Gastrocnemius medialis (tissue), 4 donors: ENCODE measurements at places on chromosomes 16 and 17. TPM values are rescaled to one million over a fixed set of nuclear protein-coding genes. Genes with fewer than 3 reads are reported as not detected.

DNA sequence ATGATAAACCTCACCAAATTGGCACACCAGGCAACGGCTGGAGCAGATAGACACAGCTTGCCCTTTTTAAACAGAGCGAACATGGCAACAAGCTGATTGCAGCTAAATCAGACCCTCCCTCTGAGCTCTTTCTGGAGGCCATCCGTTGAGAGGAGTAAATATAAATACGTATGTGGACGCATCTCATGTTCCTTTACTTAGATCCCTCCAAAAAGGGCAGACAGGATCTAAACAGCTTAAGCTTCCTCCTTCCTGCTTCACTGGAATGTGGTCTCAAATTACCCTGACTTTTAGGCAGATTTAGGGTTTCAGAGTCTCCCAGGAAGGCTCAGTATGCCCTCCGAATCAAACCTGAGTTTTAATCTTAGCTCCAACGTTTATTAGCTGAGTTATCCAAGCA, 204.7 kb upstream of the GOT2 start:
- H3K36me3 ChIP-seq: no peaks in the 10 kb centered on the region
- H3K27me3 ChIP-seq: no peaks in the 10 kb centered on the region
- no peak for DNase-seq
- no peaks in the 10 kb centered on the region for H3K4me1 ChIP-seq

GRCh38 chr17:40074871-40075200, 12.1 kb downstream of the THRA start:
- no peak for DNase-seq
- no peaks in the 10 kb centered on the region for H3K27me3 ChIP-seq
- H3K4me3 ChIP-seq: no peak overlapping the region
- H3K4me1 ChIP-seq: peaks cover 73% of the 10 kb centered on the region

The HBA2 gene
- total RNA-seq: 182 TPM

- no peak for DNase-seq
- H3K4me3 ChIP-seq: no peak overlapping the region
- no peak overlapping the region for H3K27ac ChIP-seq
- H3K36me3 ChIP-seq: no peaks in the 10 kb centered on the region
- H3K4me1 ChIP-seq: no peaks in the 10 kb centered on the region
- no peaks in the 10 kb centered on the region for H3K27me3 ChIP-seq
Observed at GRCh38 chr17:28057731-28058246, 15.3 kb downstream of the NLK start.

DNA sequence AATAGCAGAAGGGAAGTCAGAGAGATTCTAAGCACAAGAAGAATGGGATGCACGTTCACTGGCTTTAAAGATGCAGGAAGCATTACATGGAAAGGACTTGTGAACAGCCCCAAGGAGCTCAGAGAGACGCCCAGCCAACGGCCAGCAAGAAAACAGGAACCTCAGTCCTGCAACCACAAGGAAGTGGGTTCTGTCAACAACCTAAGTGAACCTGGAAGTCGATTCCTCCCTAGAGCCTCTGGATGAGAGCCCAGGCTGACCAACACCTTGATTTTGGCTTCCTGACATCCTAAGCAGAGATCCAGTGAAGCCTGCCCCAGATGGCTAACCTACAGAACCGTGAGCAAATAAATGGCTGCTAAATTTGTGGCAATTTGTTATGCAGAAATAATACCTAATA, 24.5 kb downstream of the GPR142 start:
- peak overlapping the region; percentile 95 for H3K27ac ChIP-seq
- no peak overlapping the region for H3K4me3 ChIP-seq
- DNase-seq: no peak
- H3K4me1 ChIP-seq: peaks cover 60% of the 10 kb centered on the region

The AXIN2 gene
- 27.2 TPM for total RNA-seq

DNA sequence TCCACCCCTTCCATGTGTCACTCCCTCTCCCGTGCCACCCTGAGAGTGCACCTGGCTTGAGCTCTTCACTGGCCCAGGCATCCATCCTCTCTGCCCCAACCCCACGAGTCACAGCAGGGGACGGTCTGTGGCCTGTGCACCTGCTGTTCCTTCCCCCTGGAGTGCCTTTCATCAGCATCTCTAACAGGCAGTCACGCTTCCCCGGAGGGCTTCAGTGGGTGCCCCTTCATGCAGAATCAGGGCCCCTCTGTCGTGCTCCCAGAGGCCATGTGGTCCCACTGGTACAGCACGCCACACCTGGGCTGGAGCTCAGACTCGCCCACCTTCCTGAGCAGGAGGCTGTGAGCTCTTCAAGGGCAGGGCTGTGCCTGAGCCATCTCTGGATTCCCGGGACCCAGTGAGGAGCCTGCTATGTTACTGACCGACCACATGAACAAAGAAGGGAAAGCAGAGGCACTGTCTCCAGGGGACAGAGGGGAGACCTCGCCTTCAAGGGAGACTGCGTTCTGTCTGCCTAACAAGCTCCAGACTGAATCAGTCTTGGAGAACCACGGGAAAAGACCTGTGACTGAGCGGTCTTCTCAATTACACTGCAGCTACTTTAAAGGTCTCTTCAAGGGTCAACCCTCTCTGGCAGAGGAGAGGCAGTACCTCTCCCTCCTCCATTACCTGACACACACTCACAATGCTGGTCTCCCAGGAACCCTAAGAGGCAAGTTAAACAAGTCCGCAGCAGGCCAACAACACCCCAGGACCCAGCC, 78.8 kb upstream of the DOC2B start:
- H3K4me3 ChIP-seq: no peak overlapping the region
- H3K4me1 ChIP-seq: no peaks in the 10 kb centered on the region
- no peak for DNase-seq

The ZNF267 gene
- total RNA-seq: 13.3 TPM

- peak overlapping the region; percentile 70 for H3K4me3 ChIP-seq
- peak; percentile 82 for DNase-seq
- peaks cover 30% of the 10 kb centered on the region for H3K36me3 ChIP-seq
- H3K27ac ChIP-seq: peak overlapping the region; percentile 98
Observed at GRCh38 chr17:28726627-28727491, 826 bp upstream of the TLCD1 start.

- H3K27ac ChIP-seq: peak overlapping the region; percentile 87
- no peaks in the 10 kb centered on the region for H3K36me3 ChIP-seq
- peaks cover 30% of the 10 kb centered on the region for H3K4me1 ChIP-seq
- DNase-seq: no peak
Observed at GRCh38 chr16:90019543-90020259, 445 bp upstream of the DBNDD1 start.

GRCh38 chr16:89574681-89575246, 794 bp upstream of the CPNE7 start:
- no peak for DNase-seq
- peak overlapping the region; percentile 26 for H3K4me3 ChIP-seq
- peaks cover 64% of the 10 kb centered on the region for H3K27me3 ChIP-seq

DNA sequence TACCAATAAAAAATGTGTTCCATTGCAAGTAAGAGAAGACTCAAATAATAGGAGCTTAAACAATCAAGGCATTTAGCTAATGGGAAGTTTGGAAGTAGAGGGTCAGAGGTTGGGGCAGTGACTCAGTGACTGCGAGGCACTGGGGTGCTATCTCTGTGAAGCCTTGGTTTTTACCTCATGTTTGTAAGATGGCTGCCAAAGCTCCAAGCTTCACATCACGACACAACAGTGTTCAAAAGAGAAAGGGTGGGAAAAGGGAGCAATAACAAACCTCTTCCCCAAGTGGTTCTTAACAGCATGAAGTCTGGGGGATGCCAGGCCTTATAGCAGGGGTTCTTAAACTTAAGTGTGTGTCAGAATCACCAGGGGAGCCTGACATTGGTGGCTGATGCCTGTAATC, 26.6 kb upstream of the GPRC5B start:
- H3K4me3 ChIP-seq: no peak overlapping the region
- DNase-seq: no peak
- H3K4me1 ChIP-seq: no peaks in the 10 kb centered on the region
- H3K36me3 ChIP-seq: no peaks in the 10 kb centered on the region
- no peak overlapping the region for H3K27ac ChIP-seq

The KIF19 gene
- total RNA-seq: 1.8 TPM

- no peak within 1 kb of the TSS for H3K4me3 ChIP-seq
- no peaks in the 10 kb centered on the region for H3K36me3 ChIP-seq
- no peak within 1 kb of the TSS for H3K27ac ChIP-seq
- no peaks in the 10 kb centered on the region for H3K27me3 ChIP-seq
- no peak for DNase-seq
- peaks cover 5% of the 10 kb centered on the region for H3K4me1 ChIP-seq
Observed at GRCh38 chr17:4560421-4560820, at the start of gene GGT6. GGT6 (minus strand) TSS chr17:4560577; CDS start chr17:4560521, 56 bp downstream.

- DNase-seq: no peak
- no peaks in the 10 kb centered on the region for H3K4me1 ChIP-seq
- no peaks in the 10 kb centered on the region for H3K36me3 ChIP-seq
- H3K4me3 ChIP-seq: no peak overlapping the region
Observed at GRCh38 chr17:6177941-6178694, 107.9 kb downstream of the WSCD1 start.

The HEATR9 gene
- not detected for total RNA-seq
